ENCODE measurements at places on chromosomes 11 and 22.

DNA sequence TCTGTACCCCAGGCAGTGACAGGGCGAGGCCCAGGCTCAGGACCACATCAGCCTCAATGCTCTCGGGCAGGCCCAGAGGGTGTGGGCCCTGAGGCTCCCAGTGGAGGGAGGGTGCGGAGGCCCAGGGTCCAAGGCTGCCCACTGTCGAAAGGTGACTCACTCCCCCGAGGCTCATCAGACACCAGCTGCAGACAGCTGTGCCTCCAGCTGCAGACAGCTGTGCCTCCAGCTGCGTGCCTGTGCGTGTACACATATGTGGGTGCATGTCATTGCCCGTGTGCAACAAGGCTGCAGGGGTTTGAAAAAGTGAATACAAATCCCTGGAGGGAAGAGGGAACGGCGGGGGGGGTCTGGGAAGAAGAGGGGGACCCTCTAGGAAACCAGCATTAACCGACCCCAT lies 134.3 kb downstream of the BRD1 start:
- peak; percentile 40 for DNase-seq

DNA sequence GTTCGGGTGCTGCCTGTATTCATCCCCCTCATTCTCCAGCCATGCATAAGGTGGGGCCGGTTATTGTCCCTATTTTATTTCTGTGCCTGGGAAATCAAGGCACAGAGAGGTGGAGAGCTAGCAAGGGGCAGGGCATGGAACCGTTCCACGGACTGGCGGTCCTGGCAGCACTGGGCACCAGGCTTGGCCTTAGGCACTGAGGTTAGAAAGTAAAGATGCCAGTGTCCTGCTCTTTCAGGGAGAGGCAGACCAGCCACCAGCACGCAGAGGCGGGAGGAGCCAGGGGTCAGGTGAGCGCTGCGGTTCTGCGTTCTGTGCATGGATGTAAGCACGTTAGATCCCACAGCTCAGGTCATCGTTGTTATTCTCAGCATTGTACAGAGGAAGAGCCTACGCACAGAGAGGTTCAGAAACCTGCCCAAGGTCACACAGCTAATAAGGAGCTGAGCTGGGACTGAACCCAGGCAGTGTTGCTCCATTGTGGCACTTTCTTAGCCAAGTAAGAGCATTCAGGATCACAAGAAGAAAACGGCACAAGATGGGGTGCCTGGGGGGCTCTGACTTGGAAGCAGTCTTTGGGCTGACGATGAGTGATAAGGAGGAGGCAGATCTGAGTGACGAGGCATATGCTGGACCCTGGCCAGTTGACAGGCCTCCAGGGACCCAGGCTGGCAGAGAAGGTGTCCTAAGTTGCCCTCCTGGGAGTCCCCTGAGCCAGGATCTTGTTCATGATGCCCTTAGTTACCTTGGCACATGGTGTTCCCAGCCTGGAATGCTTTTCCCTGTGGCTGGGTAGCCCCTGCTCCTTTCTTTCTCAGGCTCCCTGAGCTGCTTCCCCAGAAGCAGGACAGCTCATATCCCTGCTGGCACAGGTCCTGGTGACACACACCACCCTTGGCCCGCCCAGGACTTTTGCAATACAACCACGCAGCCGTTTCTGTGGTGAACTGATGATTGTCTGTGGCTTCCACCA lies 41.1 kb downstream of the OSBPL5 start:
- peak; percentile 97 for DNase-seq

- DNase-seq, result no peak
These were observed 12.1 kb downstream of the MYEOV start for GRCh38 chr11:69305885-69306540.

- peak; percentile 10 for DNase-seq
These were observed 36.4 kb upstream of the TH start for GRCh38 chr11:2207773-2208621.

DNA sequence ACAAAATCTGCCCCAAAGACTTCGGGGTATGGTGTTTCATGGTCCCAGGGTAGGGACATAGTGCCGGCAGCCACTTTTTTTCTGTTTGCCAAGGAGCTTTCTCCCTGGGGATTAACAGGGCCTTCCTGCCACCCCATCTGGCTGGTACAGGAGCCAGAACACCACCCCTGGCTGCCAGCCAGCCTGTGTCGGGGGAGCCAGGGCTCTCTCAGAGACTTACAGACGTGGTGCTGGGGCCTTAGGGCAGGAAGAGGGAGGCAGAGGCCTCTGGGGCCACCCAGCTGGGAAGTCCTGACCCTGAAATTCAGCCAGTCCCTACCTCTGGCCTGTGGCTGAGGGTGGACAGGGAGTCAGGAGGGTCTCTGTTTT lies 52.4 kb upstream of the CDON start:
- DNase-seq, result peak; percentile 72

DNA sequence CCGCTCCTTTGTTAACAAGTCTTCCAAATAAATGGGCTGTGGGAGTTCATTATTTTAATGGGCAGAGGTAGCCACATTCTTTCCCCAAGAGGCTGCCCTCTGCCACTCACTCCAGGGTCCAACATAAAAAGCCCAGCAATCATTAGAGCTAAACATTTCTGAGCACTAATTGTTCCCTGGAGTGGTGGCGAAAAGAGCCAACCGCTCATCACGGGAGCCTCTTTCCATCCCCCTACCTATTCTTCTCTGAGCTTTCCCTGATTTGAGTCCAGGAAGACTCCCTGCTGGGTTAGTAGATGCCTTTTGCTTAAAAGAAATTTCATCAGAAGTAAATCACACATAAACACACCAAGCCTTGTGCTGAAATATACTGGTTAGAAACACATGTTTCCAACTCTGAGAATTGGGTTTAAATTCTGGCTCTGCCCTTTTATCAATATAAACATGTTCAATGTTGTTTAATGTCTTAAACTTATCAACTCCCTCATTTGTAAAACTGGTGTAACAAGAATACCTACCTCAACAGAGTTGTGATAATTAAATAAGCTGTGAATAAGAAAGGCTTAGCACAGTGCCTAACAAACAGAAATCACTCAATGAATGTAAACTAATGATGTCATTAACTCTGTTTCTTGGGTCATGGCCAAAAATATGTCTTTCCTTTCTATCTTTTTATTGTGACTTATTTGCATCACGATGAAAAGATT lies at the start of gene OR5A2:
TSS of gene OR5A2 (minus strand) at position 53 of the 707 bp plus-strand sequence. CDS start 3,460 bp downstream, outside the sequence.
- DNase-seq, result no peak

DNA sequence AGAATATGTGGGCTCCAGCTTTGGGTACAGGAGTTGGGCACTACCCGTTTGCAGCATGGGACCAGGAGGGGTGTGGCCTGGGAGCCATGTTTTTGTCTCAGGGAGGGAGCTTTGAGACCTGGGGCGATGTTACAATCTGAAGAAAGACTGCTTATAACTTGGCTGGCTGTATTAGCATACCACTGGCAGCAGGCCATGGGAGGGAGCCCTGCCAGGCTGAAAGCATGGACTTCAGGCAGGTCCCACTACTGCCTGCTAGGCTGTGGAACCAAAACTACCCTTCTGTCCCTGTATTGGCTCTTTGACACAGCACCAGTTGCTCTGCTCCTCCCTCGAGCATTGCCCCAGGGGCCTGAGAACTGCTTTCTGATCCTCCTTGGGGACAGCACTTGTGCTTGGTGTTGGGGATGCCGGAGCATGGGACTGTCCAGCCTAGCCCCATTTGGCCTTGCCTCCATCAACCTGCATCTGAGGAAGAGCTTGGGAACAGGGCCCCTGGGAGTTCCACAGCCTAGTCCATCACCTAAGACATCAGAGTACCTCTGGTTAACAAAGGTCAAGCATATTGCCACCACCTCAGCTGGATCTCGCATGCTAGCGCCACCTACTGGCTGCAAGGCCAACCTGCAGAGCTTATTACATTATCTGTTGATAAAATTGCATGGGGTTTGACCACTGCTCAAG lies 217.4 kb downstream of the SBF2 start:
- peak; percentile 89 for DNase-seq

DNA sequence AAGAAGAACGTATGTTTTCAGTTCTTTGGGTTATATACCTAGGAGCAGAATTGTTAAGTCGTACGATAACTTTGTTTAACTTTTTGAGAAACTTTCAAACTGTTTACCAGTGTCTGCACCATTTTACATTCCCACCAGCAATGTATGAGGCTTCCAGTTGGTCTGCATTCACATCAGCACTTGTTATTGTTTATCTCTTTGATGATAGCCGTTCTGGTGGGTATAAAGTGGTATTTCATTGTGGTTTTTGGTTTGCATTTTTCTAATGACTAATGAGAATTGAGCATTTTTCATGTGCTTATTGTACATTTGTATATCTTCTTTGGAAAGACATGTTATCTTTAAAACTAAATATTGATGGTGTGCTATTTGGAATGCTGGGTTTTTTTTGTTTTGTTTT lies 59.8 kb downstream of the KDM2A start:
- DNase-seq, result no peak

DNA sequence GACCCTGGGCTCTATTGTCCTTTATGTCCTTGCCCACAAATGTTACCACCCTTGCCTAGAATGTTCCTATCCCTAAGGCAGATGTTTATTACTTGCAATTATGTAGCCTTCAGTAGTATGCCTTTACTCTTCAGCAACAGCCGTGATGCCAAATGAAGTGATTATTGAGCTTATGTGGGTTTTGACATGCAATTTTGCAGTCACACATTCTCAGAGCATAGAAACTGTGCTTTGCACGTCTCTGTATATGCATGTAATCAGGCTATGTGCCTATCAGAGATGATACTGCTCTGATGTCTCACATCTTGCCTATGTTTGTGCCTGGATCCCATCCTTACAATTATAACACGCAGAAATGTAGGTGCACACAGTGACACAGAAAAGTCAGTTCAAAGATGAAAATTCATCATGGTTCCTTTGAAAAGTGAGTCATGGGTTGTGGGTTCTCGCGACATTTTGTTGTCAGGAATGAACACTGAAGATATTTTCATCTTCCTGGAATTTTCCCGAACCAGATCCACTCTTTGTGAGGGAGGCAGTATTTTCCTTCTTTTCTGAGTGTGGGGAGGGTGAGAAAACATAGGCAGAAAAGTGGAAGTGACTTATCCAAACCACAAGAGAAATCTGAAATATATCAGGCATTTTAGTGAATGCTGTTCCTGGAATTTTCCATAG lies 81.1 kb downstream of the BMAL1 start:
- DNase-seq, result no peak

GRCh38 chr11:45319077-45319476 lies 32.9 kb upstream of the SYT13 start:
- DNase-seq, result no peak

GRCh38 chr22:38950527-38951295 lies 6.7 kb upstream of the APOBEC3A start:
- no peak for DNase-seq

DNA sequence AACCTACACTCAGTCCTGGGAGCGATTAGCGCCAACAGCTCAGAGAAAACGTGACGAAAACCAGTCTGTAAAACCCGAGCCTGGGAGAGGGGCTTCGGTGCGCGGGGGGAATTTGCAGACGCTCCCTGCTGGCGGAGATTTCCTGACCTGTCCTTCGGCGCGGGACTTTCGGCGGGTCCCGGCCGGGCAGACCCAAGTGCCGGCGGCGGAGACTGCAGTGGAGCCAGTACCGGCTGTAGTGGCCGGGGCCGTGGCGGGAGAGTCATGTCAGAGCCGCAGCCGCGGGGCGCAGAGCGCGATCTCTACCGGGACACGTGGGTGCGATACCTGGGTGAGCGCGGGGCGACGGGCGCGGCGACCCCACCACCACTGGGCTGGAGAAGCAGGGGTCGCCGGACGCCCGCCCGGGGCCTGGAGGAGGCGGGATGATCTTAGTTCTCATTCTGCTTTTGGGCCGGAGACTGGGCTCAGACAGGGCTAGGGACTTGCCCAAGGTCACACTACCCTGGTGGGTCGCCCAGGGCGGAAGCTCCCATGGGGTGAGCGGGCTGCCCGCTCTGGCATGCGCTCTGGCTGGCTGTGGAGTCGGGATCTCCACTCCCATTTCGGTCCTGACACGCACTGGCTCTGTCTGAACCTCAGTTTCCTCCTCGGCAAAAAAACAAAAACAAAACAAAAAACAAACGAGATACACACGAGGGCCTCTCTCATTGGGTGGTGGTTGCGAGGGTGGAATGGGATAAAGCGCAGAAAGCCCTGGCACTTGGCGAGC lies at the start of gene MTFP1:
TSS of gene MTFP1 (plus strand) at position 153 of the 772 bp plus-strand sequence. CDS start at position 265, 112 bp downstream.
- DNase-seq, result peak; percentile 49

- no peak for DNase-seq
These were observed 9.1 kb upstream of the OR10D3 start for GRCh38 chr11:124174001-124174583.

GRCh38 chr22:28629420-28630176 lies 50.0 kb downstream of the TTC28 start:
- DNase-seq, result no peak

GRCh38 chr11:73201249-73201648 lies 16.8 kb upstream of the P2RY2 start:
- DNase-seq, result peak; percentile 64

DNA sequence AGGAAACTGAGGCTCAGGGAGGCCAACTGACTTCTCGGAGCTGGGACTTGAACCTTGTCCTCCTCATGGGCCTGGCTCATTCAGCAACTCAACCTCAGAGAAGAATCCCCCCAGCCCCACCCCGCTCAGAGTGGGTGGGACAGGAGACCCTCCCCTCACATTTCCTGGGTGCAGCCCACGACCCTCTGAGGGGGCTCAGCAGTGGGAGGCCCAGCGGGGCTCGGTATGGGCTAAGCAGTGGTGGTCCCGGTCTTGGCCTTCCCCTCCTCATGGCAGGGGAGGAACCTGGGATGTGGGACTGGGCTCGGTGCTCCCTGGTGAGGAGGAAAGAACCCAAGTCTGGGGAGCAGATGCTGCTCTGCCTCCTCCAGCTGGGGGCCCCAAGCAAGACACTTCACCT lies 14.2 kb upstream of the CABP7 start:
- DNase-seq, result no peak

GRCh38 chr11:64134963-64135362 lies 30.9 kb downstream of the MACROD1 start:
- no peak for DNase-seq

DNA sequence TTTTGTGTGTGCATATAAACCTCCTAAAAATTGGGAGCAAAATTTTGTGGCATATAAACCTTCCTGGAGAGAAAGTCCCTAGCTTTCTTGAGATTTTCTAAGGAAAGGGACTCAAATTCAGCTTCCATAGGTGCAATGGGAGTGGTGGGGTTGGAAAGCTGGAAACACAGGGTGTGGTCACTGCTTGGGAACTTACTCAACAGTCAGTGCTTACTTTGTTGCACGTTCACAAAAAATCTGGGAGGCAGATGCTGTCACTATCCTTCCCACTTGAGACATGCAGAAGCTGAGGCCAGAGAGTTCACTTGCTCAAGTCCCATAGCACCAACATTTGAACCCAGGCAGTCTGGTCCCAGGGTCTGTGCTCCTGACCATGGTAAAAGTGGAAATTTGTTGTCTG lies 3.9 kb upstream of the CATSPERZ start:
- DNase-seq, result no peak

- DNase-seq, result no peak
These were observed 34.9 kb downstream of the TBC1D22A start for GRCh38 chr22:46797355-46797754.

Measured in tibial artery (tissue), 4 donors.